ENCODE measurements at places on chromosomes 7 and 10.

DNA sequence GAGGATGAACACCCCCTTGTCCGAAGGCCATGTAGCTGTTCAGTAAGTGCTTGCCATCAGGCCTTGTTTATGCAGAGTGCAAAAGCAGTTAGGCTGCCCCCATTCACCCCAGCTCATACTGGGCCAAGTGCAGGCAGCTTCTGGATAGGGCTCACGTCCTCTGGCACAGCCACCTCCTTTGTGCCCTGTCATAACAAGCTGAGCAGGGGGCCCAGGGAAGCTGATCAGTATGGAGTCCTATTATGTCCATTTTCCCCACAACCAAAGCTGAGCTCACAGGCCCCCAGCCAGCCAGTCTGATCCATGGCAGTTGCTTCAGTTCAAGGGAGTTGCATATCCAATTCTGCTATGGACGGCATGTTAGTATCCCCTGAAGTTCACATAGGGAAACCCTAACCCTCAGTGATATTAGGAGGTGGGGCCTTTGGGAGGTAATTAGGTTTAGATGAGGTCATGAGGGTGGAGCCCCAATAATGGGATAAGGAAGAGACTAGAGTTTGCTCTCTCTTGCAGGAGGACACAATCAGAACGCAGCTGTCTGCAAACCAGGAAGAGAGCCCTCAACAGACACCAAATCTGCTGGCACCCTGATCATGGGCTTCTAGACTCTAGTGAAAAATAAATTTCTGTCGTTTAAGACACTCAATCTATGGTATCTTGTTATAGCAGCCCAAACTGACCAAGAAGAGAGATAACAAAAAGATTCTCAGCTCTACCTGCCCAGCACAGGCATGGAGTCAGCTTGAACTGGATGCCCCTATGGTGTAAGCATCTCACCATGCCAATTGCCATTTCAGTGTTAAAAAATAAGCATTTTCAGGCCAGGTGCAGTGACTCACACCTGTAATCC lies 155.9 kb downstream of the FGFR2 start:
- DNase-seq, result no peak

- DNase-seq, result no peak
Observed at GRCh38 chr10:7421526-7421925, 10.7 kb upstream of the SFMBT2 start.

DNA sequence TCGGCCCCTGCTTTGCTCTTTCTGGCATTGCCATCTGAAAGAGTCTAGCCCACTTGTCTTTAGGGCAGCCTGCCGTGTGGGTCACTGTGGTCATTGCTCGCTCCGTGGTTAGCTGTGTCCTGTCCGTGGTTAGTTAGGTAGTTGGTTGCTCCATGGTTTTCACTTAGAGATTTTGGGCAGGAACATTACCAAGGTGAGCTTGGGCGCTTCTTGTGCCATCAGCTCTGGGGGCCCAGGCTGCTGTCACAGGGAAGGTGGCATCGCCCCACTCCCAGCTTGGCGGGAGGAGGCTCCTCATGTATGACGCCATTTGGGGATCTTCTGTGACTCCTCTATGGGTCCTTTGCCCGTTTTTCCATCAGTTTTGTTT lies 53.1 kb downstream of the INPP5A start:
- no peak for DNase-seq

GRCh38 chr7:34015651-34016050 lies 110.3 kb downstream of the BMPER start:
- no peak for DNase-seq

GRCh38 chr10:19803676-19804075 lies 12.6 kb upstream of the PLXDC2 start:
- DNase-seq, result no peak

- no peak for DNase-seq
Observed at GRCh38 chr10:133258066-133258817, 18.4 kb downstream of the ADAM8 start.

- no peak for DNase-seq
Observed at GRCh38 chr10:128451879-128452278, 325.7 kb upstream of the MKI67 start.

GRCh38 chr7:1919539-1920265 lies 249.6 kb downstream of the ELFN1 start:
- no peak for DNase-seq

- no peak for DNase-seq
Observed at GRCh38 chr10:119347181-119347974, 140.0 kb downstream of the GRK5 start.

DNA sequence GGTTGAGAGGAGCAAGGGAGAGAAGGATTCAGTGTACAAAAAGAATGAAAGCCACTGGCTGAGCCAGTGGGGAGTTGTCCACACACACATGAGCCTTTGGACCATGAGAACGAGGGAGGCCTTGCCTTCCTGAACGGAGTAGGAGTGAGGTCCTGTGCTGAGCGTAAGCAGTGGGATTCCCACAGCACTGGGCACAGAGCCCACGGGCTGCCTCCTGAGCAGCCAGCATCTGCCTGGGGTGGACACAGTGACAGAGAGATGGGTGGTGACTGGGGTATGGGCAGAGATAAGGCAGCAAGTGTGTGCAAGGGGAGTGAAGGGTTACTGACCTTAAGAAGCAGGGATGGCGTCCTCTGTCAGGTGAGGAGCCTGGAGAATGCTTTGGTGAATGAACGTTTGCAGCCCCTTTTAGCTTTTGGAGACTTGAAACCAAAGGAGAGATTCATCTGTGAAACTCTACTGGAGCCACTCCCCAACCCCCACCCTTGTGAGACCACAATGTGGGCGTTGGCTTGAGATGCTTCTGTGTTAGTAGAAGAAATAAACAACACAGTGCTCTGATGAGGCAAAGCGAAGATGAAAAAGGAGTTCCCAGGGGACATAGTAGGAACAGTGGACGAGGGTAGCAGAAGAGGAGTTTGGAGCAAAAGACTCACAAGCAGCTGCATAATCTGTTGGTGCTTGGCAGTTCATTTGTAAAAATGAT lies 56.5 kb downstream of the FIGNL1 start:
- DNase-seq, result no peak

DNA sequence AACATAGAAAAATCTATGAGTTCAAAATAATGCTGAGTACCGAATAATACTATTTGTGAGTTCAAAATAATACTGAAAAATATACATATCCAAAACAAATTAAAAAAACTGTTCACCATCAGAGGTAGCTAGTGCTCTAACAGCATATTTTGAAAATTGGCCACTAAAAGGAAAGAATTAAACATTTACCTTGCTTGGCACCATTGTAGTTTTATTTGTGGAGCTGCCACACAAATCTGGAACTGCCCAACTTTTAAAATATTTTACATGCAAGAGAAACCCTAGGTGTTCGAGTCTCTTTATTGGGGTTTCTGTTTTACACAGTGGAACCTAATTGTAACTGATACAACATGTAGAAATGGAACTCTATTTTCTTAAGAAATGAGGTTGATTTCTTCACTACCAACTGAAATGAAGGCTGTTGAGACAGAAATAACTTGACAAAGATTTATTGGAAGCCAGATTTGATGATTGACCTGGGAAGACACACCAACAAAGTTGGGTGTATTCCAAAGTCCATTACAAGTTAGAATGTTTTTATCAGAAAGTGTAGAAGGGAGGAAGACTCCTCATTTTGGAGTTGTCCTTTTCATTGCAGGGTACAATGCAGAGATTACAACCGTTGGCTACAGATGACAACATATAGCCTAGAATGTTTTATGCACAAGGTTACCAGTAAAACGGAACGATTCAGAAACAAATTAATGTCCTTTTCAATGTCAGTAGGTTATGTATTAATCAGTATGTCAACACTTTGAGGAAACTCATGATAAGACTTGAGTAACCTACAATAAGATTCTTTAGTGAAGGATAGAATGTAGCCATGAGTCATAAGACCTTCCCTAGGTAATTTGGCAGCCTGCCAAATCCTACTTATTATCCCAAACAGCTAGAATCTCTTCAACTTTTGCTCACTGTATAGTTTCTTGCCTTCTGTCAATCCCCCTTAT lies 73.8 kb upstream of the PAPSS2 start:
- DNase-seq, result no peak

GRCh38 chr10:12825260-12825849 lies 176.2 kb downstream of the CCDC3 start:
- DNase-seq, result no peak

DNA sequence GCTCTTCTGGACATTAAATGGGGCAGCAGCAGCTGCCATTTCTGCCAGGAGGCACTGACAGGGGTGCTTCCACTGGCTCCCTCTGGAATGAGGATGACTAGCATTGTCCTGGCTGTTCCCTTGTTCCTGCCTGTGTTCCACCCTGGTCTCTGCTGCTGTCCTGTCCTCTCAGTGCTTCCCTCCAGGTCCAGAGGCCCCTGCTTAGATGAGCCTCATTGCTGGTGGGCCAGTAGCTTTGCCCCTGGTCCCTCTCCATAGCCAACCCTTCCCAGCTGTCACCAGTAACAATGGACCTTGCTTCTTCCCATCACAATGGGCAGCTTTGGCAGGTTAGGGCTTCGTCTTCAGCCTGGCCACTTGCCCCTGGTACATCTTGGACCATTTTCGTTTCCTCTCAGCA lies 561.1 kb downstream of the TCERG1L start:
- no peak for DNase-seq

GRCh38 chr7:106269254-106269961 lies 15.4 kb downstream of the NAMPT start:
- DNase-seq, result no peak

DNA sequence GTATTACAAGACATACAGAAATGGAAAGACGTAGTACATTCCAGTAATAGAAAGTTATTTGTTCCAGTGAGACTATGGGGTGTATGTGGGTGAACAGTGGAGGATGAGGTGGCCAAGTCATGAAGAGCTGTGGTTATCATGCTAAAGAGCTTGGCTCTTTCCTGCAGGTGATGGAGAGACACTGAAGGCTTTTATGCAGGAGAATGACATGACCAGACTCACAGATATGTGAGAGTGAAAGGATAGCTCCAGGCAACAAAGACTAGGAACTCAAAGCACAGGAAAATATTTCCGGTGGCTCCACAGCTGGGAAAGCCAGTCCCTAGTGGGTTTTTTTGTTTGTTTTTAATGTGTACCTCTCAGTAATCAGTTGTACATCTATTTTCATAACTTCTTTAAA lies 133.5 kb downstream of the TSPAN12 start:
- DNase-seq, result no peak

- no peak for DNase-seq
Observed at GRCh38 chr10:75189266-75190096, 21.1 kb upstream of the VDAC2 start.

- no peak for DNase-seq
Observed at GRCh38 chr7:44189286-44189992, at the start of gene GCK. Gene GCK (minus strand): TSS chr7:44189439. CDS start chr7:44188953, 486 bp downstream.

DNA sequence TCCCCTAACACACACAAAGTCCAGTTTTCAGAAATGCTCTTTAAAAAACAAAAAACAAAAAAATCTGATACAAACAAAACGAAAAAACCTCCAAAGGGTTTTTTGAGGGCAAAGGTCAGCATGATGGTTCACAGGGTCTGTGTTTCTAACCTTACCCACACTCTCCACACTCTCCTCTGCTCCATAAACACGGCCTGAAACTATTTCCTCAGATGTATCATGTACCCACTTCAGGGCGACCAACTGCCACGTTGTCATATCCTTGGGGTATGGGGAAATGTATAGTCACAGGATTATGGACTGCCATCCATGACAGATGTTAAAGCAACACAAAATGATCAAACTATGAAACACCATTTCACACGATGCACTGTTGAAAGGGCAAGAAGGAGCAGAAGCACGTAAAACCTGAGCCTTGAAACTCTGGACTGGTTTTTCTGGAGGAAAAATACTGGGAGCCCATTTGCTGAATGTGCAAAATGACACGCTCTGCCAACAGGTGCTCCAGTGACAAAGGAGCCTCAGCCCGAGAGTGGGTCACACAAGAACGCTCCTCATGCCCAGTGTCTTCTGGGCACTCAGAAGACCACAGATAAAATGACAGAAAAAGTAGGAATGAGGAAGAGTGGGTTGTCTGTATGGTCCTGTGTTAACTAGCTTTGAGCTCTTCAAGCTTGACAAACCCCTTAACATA lies 15.8 kb downstream of the NAPEPLD start:
- DNase-seq, result no peak

DNA sequence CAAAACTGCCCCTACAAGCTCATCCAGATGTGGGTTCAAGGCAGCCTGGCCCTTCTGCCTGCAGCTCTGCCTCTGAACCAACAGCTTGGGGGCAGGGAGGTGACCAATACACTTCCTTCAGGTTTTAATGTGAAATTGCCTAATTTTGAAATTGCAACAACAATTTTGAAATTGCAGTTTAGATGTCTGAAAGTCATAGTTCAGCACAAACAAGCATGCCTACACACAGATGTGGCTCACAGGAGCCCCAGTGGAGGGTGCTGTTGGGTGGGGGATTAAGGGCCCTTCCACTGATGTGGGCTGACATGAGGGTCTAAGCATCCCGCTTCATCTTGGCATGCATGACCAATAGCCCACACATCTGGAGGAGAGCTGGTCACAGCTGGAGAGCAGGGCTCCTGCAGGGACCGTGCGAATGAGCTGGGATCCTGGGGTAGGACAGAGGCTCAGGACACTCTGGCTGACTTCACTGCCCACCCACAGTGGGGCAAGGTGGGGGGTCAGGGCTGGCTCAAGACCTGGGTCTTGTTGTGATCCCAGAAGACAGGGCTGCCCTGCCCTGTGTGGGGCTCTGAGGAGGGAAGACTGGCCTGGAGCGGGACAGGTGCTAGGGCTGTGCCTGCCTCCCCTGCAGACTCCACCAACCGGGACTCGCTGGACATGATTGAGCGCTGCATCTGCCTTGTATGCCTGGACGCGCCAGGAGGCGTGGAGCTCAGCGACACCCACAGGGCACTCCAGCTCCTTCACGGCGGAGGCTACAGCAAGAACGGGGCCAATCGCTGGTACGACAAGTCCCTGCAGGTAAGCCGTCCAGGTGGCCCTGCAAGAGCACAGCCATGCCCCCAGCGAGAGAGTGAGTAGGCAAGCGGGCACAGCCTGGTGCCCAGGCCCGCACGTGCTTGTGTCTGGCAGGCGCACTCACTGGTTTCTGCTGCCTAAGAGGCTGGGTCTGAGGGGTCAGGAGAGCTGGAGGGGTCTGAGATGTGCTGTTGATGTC lies 32.3 kb downstream of the CHAT start:
- DNase-seq, result no peak

GRCh38 chr10:128684215-128684614 lies 558.0 kb upstream of the MKI67 start:
- no peak for DNase-seq

GRCh38 chr7:98293746-98294145 lies 12.3 kb downstream of the BRI3 start:
- DNase-seq, result no peak

- DNase-seq, result no peak
Observed at GRCh38 chr10:5589661-5590511, 65.1 kb downstream of the CALML3 start.

DNA sequence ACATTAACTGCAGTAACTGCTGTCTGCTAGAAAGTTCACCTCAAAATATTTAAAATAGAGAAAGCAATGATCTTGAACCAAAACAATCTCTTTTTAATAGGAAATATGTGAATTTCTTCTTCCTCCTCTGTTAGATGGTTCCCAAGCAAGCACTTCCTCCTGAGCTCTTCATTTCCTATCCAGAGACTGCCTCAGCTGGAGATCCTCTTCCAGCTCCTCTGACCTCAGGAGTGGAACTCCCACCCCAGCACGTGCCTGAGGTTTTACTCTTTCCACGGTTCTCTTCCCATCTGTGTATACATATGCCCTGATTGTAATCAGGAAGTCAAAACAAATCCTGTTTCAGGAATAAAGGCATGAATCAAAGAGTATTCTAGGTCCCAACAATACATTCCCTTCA lies 5.6 kb downstream of the DENND11 start:
- no peak for DNase-seq

- no peak for DNase-seq
Observed at GRCh38 chr10:100612601-100613595, 77.2 kb downstream of the HIF1AN start.
